RWPE1 (cell line): ENCODE measurements at places on chromosomes 4 and X.

- DNase-seq, result no peak
Observed at GRCh38 chr4:39555472-39555871, 28.2 kb upstream of the UGDH start.

DNA sequence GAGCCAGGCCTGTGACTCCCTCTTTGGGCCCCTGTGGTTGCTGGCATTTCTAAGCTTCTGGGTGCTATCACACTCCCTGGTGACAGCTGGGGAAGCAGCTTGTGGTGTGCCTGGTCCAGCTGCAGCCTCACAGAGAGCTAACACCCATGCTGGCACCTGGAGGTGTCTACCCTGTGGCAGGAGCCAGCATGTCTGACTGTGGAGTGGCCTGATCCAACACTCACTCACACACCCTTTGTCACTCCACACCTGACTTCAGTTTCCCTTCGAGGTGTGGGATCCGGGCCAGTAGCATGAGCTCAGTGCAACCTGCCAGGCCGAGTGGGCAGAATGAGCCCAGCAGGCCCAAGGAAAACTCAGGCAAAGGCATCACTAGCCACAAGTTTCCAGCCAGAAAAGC, 67.5 kb downstream of the TECRL start:
- DNase-seq, result no peak

- DNase-seq, result no peak
Observed at GRCh38 chr4:21415728-21416127, 532.8 kb downstream of the KCNIP4 start.

DNA sequence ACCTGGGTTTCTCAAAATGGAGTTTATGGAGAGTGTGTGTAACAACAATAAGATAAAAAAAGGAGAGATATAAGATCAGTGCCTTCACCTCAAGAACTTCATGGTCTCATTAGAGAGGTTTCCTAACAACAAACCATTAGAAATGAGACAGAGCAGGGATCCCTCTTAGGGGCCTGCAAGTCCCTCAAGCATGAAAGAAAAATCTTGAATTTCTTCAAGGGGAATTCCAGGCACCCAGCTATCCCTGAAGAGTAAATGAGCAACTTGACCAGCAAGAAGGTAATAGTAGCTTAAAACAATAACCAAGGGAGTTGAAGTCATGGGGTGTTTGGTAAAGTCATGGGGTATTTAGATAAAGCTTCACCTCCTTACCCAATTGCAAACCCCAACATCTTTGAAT, 49.7 kb upstream of the TLR3 start:
- DNase-seq, result no peak

DNA sequence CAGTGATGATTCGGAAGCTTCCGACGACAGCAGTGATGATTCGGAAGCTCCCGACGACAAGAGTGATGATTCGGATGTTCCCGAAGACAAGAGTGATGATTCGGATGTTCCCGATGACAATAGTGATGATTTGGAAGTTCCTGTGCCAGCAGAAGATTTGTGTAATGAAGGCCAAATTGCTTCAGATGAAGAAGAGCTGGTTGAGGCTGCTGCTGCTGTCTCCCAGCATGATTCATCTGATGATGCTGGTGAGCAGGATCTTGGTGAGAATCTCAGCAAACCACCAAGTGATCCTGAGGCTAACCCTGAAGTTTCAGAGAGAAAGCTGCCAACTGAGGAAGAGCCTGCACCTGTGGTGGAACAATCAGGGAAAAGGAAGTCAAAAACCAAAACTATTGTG, 14.2 kb downstream of the CXCR3 start:
- no peak for DNase-seq

DNA sequence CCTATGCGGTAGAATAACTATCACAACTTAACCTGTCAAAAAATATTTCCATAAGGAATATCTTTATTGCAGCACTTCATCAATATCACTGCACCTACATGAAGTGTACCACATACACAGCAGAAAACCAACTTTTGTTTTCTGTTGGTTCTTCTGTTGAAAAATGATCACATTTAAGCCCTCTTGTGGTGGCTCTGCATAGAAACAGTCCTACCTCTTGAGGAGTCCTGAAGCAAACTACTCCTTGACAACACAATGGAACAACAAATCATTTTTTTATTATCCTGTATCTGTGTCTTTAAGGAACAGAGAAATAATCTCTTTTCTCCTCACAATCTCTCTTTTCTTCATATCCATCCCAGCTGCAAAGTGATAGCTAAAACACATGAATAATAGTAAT, 39.8 kb upstream of the ATOH1 start:
- DNase-seq, result peak; percentile 16

GRCh38 chrX:9163214-9163709, 129.3 kb upstream of the FAM9B start:
- DNase-seq, result no peak

DNA sequence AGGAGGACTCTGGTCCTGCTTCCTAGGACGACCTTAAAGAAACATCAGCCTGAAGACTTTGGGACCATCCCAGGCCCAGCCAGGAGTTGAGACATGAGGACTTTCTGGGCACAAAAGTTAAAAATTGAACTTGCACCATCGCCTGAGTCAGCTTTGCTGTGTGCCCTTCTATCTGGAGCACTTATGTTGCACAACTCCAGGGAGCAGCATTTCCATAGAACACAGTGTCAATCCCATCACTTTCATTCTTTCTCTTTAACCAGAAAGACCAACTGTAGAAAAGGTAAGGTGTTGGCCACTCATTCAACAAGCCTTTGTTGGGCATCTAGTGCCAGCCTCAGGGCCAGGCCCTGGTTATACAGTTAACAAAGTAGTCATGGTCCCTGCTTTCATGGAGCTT, 8.6 kb upstream of the CLDN24 start:
- no peak for DNase-seq

GRCh38 chrX:107565931-107566603, 62.2 kb upstream of the PRPS1 start:
- DNase-seq, result peak; percentile 49

DNA sequence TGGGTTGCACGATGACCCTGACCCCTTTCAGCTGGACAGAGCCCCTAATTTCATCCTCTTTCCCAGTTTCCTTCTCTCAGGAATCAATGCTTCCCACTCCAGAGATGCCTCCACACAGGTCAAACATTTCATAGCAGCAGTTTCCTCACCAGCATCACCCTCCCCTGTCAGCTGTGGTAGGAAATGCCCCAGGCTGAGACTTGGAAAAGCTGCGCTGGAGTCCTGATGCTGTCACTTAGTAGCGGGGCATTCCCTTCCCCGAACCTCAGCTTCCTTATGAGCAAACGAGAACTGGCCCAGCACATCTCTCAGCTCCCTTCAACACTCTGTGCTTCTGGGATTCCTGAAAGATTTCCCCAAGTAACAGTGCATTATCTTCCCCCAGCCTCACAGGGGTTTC, 2.7 kb downstream of the GJB1 start:
- no peak for DNase-seq

DNA sequence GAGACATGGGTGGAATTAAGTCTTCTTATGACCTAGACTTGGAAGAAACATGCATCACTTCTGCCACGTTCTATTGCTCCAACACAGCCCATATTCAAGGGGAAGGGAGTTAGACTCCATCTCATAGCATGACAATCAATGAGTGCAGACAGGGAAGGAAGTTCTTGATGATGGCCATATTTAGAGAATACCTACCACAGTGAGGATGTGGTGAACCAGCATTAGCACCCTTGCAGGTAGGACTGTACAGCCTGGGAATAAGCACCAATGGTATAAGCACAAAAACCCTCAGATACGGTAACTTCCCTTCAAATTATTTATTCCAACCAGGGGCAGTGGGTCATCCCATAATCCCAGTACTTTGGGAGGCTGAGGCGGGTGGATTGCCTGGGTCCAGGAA, 29.8 kb downstream of the PAGE2 start:
- no peak for DNase-seq

GRCh38 chr4:33184657-33185290, 2464.6 kb downstream of the PCDH7 start:
- no peak for DNase-seq

GRCh38 chr4:140358281-140358680, 15.2 kb upstream of the SCOC start:
- no peak for DNase-seq

- no peak for DNase-seq
Observed at GRCh38 chrX:123971982-123972381, 10.5 kb downstream of the STAG2 start.

- DNase-seq, result no peak
Observed at GRCh38 chr4:93072292-93072691, 756.3 kb upstream of the ATOH1 start.

DNA sequence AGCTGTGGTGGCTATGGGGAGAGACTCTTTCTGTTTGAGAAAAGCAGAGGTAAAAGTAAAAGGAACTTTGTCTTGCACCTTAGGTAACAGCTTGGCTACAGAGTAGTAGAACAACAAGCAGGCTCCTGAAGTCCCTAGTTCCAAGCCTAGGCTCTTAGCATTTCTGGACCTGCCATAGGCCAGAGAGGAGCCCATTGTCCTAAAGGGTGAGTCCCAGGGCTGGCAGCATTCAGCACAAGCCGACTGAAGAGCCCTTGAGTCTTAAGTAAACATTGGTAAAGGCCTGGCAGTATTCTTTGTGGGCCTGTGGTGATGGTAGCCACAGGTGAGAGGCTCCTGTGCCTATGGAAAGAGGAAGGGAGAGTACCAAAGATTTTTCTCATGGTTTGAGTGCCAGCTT, 38.2 kb downstream of the CSN3 start:
- DNase-seq, result no peak

GRCh38 chrX:152428120-152428519, 23.0 kb downstream of the GABRA3 start:
- DNase-seq, result no peak

DNA sequence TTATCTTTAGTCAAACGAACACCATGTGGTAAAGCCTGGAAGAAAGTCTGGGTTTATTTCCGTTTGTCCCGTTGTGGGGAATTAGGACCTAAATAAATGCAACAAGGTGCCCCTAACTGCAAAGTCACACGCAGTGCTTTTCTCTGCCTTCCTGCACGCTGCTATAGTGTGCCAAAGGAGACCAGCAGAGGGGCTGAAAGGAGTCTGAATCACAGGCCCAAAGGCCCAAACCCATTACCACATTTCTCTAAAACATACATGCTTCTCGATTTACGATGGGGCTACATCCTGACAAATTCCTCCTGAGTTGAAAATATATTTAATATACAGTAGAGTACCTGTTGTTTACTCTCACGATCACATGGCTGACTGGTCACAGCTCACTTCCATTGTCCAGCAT, 4.5 kb downstream of the VEGFC start:
- no peak for DNase-seq

DNA sequence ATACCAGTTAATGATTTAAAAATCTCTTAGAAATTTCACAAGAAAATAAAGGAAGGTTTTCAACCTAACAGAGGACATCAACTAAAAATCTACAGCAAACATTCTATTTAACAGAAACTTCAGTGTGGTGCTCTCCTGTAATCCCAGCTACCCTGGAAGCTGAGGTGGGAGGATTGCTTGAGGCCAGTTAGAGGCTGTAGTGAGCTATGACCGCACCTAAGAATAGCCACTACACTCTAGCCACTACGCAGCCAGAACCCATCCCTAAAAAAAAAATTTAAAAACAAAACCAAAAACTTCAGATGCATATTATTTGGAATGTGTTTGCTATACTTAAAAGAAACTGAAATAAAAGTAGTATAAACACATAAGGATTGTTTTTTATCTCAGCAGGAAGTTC, 7.2 kb upstream of the FHIP1A start:
- no peak for DNase-seq

DNA sequence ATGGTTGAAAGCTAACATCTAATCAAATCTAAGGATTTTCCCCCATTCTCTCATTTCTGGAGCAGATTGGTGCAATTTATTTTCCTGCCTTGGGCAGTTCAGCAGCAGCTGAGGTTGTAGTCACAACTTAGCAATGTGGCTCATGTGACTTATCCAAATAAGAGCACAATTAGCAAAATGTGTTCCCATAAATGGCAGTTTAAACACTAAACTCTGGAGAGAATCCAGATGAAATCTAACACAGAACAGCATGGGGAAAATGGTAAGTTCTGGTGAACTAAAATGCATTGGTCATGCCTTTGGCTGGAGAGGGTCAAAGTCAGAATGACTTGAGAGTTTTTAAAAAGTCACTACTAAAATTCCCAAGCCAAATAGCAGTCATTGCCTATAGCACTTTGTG, 422.6 kb upstream of the DIPK2B start:
- DNase-seq, result no peak

GRCh38 chrX:136589966-136590365, 58.0 kb downstream of the VGLL1 start:
- DNase-seq, result peak; percentile 45

DNA sequence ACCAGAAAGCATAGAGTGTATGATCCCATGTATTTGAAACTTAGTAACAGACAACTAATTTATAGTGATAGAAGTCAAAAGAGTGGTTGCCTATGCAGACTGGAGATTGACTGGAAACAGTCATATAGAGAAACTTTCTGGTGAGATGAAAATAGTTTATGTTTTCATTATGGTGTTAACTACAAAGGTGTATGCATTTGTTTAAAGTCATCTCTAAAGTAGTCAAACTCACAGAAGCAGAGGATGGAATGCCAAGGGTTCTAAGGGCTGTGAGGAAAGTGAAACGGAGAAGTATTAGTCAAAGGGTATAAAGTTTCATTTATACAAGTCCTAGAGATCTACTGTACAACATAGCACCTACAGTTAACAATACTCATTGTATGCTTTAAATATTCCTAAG, 45.8 kb downstream of the ENOX2 start:
- no peak for DNase-seq

GRCh38 chr4:87491436-87491835, 37.7 kb downstream of the SPARCL1 start:
- DNase-seq, result no peak

- DNase-seq, result no peak
Observed at GRCh38 chr4:140993370-140993769, 139.9 kb downstream of the RNF150 start.

DNA sequence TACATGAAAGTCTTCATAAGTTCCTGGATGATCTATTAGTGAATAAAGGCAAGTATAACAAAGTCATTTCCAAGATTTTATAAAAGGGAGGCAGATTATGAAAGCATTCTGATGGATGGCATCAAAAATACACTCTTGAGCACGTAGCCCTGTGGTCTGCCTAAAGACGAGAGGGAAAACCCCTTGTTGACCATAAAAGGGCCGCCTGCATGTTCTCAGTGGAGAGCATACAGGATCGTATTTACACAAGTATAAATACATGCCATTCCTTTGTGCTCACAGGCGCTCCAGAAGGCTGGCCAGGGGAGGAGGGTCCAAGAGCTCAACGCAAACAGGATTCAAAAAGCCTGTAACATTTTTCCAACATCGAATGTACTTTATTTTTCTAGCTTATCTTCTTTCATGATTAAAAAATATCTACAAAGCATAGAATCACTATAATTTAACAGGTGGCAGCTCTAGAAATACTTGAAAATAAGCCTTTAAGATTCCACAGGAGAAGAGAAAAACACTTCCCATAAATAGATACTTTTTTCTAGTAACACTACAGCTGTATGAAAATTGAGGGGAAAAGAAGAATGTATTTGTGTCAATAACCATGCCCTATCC, 29.6 kb downstream of the PDGFC start:
- DNase-seq, result peak; percentile 45

- no peak for DNase-seq
Observed at GRCh38 chrX:133513123-133513522, 97.8 kb upstream of the GPC4 start.
